Left cardiac atrium (tissue), 4 donors: ENCODE measurements at places on chromosomes 13 and 19.
A peak's percentile ranks its signal among the peaks of the same experiment; 100 is the strongest.

DNA sequence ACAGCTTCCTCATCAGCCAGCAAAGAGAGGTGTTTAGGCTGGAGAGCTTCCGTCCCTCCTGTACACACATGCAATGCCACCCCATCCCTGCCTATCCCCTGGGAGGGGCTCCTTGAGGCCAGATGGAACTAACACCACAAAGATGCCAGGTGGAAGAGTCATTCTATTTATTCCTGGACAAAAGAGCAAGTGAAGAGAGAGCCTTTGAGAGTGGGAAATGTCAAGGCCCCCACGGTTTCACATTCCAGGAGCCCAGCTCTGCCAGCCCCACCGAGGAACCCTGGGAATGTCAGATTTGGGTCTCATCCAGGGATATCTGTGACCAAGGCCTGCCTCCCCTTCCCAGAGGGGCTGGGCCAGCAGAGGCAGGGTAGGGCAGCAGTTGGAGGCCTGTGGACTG, 30.8 kb upstream of the IGFL1 start:
- DNase-seq, result no peak

DNA sequence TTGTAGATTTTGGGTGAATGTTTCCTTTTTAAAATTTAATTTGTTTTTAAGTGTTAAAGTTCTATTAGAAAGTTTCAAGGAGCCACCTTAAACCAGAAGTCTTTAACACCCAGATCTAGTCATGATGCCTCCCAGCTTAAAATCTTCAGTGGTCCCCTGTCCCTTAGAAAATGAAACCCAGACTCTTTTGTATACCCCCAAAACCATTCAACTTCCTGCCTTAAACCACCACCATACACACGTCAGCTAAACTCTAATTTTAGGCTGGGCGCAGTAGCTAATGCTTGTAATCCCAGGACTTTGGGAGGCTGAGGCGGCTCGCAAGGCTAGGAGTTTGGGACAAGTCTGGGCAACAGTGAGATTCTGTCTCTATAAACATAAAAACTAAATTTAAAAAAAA, 37.9 kb downstream of the N4BP2L1 start:
- DNase-seq, result no peak

DNA sequence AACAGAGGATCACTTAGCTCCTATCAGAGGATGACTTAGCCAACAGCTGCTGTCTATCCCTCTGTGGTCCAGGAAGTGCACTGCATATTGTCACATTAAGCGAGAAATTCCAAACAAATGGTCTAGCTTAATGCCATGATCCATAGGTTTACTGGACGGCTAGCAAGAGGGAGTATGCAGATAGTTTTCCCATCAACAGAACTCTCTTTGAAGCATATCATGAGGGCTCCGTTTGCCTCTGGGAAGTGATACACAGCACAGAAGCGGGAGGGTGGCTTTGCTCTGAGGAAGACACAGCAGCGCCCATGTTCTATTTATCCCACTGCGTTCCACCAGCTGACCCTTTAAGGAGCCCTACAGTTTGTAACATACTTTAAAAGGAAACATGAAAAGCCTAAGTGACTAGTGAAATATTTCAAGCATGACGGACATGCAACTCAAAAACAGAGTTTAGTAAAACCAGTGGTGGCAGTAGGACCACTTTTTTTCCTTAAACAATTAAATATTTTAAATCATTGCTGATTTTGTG, 52.7 kb downstream of the COL4A1 start:
- DNase-seq, result no peak

- peak; percentile 53 for DNase-seq
Observed at GRCh38 chr13:30712536-30713532, 22.5 kb upstream of the ALOX5AP start.

GRCh38 chr13:69579351-69579750, 528.3 kb upstream of the ATXN8OS start:
- DNase-seq, result no peak

DNA sequence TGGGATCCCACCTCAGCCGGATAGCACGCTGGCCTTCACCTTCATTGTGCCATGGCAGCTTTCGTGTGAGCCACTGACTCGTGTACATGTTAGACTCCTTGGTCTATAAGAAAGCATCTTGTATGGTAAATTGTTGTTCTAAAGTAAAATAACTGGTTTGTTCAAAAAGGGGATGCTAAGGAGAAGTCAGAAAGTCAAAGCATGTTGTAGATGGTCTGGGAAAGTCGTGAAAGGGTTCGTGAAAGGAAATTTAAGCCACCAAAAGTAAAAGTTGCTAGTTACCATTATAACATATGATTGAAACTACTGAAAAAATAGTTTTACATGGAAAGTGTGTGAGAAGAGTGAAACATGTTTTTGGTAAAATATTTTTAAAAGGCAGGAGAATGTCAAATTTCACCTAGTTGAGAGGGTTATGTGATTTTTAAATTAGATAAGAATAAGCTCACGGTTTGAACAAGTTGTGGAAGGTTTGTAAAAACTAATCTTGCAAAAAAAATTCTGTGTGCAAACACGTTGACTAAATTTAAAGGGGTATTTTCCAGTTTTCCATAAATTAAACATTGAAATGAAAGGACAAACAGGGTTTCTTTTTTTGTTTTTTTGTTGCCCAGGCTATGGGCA, 23.4 kb downstream of the DPRX start:
- no peak for DNase-seq

DNA sequence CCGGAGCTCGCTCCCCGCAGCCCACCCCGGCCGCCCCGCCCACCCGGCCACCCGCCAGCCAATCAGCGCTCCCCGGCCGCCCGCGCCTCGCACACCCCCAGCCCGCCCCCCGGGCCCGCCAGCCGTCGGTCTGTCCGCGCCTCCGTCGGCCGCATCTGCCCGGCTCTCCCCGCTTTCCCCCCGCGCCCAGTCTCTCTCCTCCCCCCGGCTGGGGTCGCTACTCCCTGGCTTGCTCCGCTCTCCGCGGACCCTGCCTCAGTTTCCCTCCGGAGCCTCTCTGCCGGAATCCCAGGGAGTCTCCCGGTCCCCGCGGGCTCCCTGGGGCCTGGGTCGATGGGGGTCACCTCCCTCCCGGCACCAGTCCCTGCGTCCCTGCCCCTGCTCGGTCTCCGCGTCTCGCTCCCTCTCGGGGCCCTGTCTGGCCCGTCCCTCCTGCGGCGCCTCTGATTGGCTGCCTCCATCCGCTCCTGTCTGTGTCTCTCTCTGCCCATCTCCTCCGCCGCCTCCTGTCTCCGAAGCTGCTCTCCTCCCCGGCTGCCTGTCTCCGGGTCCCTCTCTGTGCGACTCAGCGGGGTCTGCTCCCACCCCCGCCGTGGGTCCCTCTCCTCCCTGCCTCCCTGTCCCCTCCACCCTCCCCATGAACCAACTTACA, 484 bp downstream of the IL11 start:
- no peak for DNase-seq

DNA sequence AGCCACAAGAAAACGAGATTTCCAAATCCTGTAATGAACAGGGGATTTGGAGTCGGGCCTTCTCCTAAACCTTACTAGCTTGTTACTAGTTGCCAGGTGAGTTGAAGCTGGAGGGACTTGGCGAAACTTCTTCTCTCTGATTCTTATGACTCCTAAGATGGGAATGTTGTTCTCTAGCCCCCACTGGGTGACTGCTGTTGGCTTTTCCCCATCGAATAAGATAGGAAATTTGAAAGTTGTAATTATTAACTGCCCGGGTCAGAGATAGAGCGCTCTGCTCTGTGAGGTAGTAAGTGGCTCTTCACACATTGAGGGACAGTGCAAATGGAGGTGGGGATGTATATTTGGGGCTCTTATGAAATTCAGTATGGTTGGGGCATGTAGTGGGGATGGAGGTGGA, 111.2 kb upstream of the MBNL2 start:
- DNase-seq, result no peak

DNA sequence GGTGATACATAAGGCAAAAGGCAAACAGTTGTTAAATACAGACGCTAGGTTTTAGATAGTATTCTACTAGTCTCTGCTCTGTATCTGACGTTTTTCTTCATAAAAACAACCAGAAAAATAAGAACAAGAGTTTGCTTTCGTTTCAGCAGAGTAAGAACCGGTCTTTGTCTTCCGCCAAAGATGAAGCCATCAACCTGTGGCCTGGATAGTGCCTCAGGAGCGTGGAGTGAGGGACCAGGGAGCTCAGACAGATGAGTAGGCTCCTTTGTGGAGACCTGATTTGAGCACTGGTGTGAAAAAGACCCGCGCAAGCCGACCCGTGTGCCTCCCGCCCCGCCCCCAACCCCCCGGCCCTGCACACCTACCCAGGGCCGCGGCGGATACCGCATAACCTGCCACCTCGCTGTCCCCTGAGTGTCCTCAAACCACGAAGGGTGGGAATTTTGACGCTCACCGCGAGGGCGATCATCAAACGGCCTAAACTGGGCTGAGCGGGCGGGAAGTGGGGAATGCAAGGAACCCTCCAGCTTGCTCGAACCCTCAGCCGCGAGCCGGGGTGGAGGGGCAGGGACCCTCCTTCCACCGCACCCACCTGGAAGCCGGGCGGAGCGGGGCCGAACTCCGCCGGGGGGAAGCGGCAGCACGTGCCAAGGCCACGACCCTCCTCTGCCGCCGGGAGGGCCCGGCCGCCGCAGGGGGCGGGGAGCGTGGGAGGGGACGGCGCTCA, 866 bp upstream of the LMO7 start:
- no peak for DNase-seq

DNA sequence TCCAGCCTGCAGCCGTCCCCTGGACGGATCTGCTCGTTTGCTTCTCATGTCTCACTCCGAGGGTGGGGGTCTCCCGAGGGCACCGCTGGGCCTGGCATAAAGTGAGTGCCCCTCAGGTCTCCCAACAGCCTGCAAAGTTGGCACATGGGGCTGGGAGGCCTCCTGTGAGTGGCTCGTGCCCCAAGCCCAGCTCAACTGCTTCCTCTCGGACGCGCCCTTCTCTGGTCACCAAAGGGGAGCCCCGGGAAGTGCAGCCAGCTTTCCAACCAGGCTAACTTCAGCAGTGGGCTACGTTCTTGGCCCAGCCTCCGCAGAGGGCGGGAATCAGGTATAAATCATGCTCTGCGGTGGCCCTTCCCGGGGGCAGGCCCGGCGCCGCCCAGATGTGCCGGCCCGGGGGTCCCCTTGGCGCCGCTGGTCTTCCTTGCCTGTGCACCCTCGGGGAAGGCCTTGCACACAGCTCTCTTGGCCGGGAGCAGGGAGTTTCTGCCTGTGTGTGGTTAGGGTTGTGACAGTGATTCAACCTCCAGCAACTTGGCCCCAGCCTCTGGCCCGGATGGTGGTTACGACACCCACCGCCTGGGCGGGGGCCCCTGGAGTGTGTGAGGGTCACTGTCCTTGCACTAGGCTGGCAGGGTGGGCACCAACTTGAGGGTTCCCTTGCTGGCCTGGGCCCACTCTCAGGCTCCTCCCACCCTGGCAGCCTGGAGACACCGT, 20.7 kb downstream of the CEBPG start:
- DNase-seq, result peak; percentile 79

DNA sequence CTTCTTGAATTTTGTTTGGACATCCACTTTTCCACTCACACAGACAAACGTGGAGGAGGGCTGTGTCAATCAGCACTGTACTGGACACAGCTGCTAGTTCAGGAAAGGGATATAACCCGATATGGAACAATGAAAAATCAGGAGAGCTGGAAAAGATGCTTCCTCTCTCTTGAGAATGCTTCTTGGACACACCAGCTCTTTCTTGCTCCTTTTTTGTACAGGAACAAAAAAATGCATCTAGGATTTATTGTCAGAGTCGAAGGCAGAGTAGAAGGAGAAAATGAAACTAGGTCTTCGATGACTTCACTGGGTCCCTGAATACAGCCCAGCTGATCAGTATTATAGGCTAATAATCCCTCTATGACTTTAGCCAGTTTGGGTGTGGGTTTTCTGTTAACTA, 62.2 kb downstream of the PEG3 start:
- DNase-seq, result no peak

GRCh38 chr19:33304371-33304759, 2.0 kb upstream of the CEBPA start:
- DNase-seq, result no peak

DNA sequence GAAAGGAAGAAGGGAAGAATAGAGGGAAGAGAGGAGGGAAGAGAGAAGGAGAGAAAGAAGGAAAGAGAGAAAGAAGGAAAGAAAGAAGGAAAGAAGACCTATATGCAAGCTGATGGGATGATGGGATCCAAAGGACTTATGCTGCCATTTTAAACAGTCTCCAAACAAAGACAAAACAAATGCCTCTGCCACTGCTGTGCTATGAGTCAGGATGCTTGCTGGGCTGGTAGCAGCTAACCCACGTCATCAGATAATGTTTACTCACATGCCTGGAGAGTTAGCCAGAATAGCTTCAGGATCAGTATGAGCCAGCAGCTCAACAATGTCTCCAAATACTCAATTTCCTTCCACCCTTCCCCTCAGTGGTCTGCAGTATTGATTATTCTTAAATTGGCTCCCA, 12.0 kb upstream of the ZNF274 start:
- no peak for DNase-seq

GRCh38 chr13:74966814-74967424, 515.0 kb downstream of the TBC1D4 start:
- DNase-seq, result no peak

- DNase-seq, result no peak
Observed at GRCh38 chr13:28470296-28470695, 24.6 kb downstream of the FLT1 start.

GRCh38 chr13:48531416-48532255, 1.2 kb downstream of the RCBTB2 start:
- no peak for DNase-seq

DNA sequence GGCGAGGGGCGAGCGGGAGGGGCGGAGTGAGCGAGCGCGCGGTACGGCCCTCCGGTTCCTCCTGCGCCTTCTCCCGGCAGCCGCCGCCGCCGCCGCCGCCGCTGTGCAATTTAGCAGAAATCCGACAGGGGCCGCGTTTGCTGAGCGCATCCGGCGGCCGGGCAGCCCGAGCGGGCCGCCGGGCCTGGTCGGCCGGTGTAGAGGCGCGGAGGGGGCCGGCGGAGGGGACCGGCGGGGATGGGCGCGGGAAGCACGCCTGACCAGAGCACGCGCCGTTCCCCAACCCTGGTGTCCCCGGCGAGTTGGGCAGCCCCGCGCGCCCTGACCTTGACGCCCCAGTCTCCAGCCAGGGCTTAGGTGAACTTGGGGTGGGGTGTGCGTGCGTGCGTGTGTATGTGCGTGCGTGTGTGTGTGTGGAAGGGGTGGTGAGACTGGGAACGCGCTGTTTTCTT, 144.5 kb upstream of the ZNF536 start:
- peak; percentile 65 for DNase-seq

GRCh38 chr19:11444059-11444458, 8.6 kb downstream of the PRKCSH start:
- no peak for DNase-seq

DNA sequence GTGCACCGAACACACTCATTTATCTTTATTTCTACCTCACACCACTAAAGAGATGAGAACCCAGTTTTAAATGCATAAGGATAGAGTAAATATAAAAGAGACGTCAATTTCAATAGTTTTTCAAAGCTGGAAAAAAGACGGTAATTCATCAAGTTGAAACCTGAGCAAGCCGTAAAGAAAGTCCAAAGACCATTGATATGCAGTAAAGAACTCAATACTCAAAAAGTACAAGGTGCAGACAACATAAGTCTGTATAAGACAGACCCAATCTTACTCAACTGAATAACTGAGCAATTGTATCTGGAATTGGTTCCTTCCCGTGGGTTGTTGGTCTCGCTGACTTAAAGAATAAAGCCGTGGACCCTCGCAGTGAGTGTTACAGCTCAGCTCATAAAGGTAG, 82.1 kb downstream of the SERP2 start:
- no peak for DNase-seq
